Stimulated activated CD4-positive, alpha-beta T cell treated with anti-CD3 and anti-CD28 coated beads, Interleukin-15, amount 100 ng/mL, for 48 hours (primary cell): ENCODE measurements at places on chromosomes 6 and 20.

DNA sequence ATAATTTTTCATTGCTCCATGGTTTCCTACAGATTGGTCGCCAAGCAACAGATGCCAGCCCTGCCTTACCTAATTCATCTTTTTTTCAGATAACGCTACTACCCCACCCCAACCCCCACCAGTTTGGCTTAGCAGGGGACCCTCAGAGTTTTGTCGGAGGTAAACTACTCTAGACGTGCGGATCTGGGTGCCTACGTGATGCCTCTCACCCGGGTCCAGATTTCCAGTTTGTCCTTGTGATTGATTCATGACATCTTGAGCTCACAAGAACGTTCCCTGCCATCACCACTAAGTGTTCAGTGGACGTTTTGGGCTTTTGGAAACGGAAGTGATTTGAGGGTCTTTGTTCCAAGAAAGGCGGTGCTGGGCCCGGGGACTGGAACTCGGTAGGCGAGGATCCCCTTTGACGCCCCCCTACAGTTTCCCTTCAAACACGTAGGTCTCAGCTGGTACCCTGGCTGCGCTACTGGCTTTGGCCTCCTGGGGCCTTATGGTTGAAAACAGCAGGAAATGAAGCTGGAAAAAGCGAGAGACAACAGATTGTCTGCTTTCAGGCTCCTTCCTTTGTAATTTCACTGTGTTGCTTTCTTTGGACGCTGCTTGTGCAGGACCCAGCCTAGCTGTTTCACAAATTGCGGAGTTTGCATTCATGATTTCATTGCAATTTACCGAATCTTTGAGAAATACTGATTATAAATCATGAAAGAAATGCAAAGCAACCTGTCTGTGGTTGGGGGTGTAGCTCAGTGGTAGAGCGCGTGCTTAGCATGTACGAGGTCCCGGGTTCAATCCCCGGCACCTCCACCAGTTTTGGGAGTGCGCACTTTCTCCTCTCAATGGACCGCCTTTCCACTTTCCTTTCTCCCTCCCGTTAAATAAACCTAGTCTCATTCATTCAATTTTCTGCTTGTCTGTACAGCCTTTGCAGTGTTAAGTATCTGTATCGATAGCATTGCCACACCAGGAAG is 81.0 kb downstream of the GPX5 start:
- DNase-seq: no peak

- no peak for DNase-seq
Measured at GRCh38 chr20:23387118-23387443, 25.1 kb downstream of the GZF1 start.

DNA sequence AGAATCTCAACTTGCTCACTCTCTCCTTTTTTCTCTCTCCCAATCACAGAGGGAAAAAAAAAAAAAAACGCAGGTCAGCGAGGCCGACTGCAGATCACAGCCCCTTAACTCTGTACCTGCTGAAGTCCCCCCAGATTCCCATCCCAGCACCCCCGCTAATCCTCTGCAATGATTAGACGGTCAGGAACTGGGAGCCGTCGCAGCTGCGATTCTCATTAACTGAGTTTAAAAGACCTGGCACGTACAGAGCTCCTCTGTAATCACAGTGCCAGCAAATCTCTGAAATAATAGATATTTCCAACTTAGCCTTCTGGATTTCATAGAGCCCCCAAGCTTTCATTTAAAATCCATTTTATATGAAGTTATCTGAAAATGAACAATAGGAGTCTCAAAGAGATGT is 84.4 kb downstream of the ANKRD60 start:
- no peak for DNase-seq

DNA sequence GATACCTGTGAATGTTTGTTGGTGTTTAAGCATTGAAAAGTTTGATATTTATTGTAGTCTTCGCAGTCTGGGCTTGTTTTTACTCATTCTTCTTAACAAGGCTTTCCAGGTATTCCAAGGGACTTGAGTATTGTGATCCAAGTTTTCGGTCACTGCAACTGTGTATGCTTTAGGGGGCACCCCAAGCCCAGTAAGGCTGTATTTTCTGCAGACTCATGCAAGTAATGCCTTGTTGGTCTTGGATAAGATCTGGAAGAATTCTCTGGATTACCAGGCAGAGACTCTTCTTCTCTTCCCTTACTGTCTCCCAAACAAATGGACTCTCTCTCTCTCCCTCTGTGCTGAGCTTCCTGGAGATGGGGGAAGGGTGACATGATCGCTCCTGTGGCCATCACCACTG is 82.1 kb downstream of the RFPL4B start:
- DNase-seq: no peak

DNA sequence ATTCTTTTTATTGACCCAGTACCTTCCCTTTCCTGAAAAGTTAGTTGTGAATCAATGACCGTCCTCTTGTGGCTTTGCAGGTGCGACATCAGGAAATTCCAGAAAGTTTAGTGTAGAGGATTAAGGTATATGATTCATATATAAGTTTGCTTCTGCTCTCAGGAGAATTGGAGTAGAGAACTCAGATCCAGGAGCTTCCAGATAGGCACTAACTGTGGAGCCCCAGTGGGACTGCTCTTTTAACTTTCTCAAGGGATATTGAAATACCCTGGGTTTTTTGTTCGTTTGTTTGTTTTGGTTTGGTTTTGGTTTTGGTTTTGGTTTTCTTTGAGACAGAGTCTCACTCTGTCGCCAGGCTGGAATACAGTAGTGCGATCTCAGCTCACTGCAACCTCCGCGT is 9.5 kb downstream of the TAAR2 start:
- no peak for DNase-seq

GRCh38 chr6:126716032-126716431 is 376.1 kb downstream of the CENPW start:
- DNase-seq: no peak

DNA sequence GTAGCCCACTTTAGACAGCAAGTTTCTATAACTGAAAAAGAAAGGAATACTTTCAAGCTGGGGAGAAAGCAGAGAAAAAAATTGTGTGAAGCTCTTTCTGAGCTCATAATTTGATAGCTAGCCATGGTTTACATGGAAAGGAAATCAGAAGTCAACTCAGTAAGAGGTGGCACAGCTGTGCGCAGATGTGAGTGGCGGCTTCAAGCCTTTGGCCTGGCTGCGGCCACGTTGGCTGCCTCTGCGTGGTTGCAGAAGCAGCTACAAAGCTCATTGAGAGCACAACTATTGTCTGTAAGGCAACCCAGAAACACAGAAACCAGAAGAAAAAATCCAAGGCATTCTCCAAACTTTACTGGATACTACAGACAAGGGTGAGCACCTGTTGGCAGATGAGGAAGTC is 136.9 kb downstream of the SASH1 start:
- DNase-seq: no peak

GRCh38 chr6:128686084-128686483 is 165.7 kb upstream of the PTPRK start:
- DNase-seq: no peak

DNA sequence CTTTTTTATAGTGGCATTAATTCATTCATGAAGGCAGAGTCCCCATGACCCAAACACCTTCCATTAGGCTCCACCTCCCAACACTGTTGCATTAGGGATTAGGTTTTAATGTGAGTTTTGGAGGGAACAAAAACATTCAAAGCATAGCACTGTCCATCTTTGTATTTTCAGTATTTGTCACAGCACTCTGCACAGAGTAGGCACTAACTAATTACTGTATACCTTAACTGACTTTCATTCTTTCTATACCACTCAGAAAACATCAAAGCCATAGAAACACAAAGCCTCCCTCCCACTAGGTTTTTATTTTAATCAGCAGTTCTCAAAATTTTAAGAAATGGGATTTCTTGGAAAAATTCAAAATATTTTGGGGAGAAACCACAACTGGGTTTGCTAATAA is 21.8 kb upstream of the AHI1 start:
- DNase-seq: no peak

DNA sequence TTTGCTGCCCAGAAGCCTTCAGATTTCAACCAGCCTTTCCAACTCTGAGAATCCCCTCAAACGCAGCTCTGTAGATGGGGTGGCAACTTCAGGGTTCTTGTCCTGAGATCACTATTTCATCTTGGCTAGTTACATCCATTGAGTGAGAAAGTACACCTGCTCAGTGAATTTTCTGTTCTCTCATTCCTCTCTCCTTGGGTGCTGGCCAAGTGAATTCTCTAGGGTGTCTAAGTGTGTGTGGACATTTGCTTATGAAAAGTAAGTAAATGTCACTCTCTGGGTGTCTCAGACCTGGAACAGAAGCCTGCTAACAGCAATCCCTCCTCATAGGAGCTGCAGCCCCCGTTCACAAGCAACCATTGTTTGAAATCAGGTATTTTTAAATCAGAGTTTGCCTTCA is 3.8 kb downstream of the RIN2 start:
- DNase-seq: no peak

DNA sequence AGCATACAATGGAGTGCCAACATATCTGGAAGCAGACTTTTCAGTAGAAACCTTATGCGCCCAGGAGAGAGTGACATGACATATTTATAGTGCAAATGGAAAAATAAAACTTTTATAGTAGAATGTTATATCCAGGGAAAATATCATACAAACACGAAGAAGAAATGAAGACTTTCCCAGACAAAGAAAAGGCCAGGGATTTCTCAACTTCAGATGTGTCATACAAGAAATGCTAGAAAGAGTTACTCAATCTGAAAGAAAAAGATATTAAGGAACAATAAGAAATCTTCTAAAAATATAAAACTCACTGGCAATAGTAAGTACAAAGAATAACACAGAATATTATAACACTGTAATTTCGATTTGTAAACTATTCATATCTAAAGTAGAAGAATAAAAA is 1269.3 kb downstream of the GRIK2 start:
- no peak for DNase-seq

DNA sequence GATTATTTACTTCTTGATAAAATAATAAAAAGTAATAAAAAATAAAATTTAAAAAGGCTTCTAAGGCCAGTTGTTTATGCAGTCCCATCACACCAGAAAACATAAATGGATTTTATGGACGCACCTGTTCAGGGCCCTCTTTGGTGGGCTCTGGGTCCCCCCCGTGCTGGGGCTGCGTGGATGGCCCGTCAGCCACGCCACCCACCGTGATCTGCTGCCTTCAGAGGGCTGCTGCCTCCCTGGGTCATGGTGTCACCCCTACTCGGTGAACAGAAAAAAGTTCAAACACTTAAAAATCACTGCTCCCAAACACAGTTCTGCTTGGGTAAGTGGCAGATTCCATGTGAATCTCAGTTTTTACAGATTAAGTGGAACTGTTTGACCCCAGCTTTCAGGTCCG is 447.6 kb upstream of the AGPAT4 start:
- DNase-seq: no peak

- no peak for DNase-seq
Measured at GRCh38 chr20:35275741-35276251, 2.1 kb downstream of the MMP24OS start.

DNA sequence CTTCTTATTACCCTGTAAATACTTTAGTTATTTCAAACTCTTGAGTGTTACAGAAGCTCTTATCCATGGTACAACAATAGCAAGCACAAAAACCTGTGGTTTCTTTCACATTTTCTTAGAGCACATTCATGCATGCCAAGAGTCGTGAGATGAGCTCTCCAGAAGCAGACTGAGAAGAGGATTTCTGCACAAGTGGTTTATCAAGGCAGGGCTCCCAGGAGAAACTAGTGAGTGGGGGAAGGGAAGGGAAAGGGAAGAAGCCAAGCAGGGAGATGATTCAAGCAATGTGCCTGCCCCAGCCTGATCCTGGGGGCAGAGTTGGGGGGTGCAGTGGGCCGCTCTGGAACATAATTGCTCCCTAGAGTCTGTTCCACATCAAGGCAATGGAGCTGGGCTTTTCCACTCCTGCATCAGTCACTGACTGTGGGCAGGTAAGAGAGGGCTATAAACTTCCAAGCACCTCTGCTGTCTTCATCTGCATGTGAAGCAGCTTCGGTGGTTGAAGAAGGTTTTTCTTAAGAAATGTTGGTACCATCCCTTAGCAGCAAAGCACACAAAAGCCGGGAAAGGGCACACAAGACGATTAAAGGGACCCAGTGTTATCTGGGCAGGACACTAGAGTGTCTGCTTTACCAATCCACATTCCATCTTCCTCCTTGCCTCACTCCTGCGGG is 152.1 kb downstream of the PLCB4 start:
- DNase-seq: no peak

DNA sequence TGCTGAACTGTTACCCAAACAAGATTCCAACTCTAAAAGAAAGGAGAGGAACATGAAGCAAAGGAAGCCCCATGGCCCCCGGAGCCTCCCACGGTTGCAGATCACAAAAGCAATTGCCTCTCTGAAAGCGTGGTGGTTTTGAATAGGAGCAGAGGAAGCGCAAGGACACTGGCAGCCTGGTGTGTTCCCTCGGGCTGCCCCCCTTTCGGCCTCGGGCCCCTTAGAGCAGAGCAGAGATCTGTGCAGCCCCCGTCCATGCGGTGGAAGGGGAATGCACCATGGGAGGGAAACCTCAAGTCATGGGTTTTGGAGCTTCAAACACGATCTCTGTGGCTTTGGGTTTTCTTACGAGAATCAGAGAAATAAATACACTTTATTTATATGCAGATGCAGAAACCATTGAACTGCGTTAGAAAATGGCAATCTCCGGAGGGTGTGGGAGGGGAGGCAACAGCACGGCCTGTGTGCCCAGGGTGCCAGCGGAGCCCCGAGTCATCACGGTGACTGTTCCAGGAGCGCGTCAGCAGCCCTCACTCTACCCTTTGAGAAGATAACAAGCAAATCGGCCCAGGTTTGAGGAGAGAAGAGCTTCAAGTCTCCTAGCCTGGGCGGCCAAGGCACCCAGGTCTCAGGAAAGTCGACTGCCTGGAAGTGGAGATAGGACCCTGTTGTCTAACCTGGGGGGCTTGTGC is 20.5 kb downstream of the FOXF2 start:
- DNase-seq: no peak

DNA sequence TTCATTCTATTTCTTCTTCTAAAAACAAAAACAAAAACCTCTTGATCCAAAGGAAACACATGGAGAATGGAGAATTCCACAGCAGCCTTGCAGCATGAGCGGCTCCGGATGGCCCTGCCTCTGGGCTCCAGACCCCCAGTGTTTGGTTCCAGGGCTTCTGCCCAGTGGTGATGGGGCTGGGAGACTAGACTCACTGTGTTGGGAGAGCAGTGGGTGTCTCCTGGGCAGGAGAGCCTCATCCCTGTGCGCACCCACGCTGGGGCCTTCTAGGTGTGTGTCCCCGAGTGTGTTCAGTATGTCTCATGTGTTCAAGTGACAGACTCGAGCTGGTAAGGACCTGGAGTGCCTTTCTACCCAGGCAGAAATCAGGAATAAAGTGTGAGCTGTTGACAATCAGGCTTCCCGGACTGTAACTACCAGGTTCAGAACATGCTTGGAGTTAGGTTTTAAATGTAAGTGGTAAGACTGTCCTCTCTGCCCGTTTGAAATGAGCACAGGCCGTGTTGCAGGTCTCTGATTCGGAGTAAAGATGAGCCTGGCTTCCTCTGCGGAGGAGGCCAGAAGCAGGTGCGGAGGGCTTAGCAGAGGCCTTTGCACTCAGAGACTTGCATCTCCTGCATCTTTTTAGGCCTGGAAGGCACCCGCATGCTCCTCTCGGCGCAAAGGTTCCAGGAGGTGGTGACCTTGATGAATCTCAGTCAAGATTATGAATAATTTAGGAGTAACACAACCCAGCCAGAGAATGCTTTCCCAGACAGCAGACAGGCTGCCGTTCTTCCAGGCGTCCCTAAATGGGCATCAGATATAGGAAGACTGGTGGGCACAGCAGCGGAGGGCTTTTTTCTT is 253.6 kb downstream of the CDH26 start:
- no peak for DNase-seq

- DNase-seq: no peak
Measured at GRCh38 chr6:2859185-2859700, 17.6 kb upstream of the SERPINB1 start.
